ENCODE measurements at places on chromosomes 1 and 21.
A peak's percentile ranks its signal among the peaks of the same experiment; 100 is the strongest.

DNA sequence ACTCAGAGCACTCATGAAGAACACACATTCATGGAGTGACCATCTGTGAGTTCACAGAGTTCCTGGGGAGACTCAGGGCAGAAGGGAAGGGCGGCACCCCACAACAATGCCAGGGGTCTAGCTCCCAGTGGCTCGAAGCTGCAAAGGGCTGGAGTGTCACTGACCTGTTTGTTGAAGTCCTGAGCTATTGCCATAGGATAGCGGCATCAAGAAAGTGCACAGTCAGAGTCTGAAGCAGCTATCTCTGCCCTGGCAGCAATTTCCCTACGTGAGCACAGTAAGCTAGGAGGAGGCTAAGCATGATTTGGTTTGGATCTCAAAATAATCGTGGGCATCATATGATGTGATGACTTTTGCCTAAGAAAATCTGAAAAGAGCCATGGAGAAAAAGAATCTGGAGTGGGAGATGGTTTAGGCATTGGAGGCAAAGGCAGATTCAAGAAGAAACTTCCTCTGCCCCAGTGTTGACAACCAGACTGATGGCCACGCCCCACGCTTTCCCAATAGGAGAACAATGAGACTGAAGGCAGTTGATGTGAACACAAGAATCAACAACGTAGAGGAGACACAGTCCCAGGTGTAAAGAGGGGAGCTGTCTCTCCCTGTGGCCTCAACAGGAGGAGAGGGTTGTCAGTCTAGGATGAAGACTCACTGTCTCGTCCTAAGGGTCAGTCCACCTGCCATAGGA lies 100.0 kb upstream of the SLC25A33 start:
- DNase-seq, result no peak

GRCh38 chr1:243447347-243447746 lies 191.5 kb downstream of the SDCCAG8 start:
- no peak for DNase-seq

GRCh38 chr1:84619383-84620102 lies 45.3 kb upstream of the CTBS start:
- DNase-seq, result peak; percentile 30

DNA sequence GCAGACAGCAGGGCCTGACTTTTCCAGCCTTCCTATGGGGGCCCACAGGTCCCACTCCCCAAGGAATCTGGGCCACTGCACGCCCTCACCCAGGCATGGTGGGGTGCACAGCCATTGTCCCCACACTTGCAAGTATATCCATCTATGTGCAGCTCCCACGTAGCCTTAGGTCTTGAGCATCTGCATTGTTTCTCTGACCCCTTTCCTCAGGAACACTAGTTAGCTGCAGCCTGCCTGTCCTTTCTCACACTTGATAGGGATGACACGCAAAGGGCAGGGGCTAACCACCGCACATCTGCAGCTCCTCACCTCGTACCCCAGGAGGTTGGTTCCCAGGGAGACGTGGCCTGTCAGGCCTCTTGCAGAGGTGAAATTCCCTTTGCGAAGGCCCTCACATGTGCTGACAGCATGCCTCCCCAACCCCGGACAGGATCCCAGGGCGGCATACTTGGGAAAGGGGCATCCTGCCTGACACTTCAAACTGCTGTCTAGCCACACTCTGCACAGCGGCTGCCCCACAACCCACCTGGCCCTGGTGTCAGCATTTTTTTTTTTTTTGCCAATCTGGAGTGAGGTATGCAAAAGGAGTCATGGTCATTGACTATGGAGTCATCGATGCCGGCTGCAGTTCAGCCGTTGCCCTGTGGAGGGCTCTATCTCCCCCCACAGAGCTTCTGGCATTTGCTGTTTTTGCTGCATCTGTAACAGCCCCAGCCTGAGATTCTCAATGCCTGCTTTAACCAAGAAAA lies 5.0 kb downstream of the JMJD4 start:
- DNase-seq, result peak; percentile 78

DNA sequence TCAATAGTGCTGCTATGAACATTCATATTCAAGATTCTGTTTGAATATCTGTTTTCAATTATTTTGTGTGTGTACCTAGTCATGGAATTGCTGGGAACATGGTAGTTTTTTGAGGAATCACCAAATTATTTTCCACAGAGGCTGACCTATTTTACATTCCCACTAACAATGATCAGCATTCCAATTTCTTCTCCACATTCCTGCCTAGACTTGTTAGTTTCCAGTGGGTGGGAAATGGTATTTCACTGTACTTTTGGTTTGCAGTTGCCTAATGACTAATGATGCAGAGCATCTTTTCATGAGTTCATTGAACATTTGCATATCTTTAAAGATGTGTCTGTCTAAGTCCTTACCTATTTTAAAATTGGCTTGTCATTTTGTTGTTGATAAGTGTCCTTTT lies 1182.6 kb upstream of the B3GALT2 start:
- DNase-seq, result no peak

GRCh38 chr1:150165622-150166612 lies 16.2 kb downstream of the PLEKHO1 start:
- peak; percentile 75 for DNase-seq

DNA sequence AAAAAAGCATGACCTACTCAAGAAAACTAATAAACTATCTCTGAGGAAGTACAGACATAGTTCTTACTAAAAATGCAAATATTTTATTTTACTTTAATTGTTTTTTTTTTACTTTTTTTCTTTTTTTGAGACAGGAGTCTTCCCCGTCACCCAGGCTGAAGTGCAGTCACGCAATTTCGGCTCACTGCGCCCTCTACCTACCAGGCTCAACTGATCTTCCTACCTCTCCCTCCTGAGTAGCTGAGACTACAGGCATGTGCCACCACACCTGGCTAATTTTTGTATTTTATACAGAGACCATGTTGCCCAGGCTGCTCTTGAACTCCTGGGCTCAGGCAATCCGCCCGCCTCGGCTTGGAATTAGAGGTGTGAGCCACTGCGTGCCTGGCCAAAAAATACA lies 1263.1 kb downstream of the KCNT2 start:
- no peak for DNase-seq

- no peak for DNase-seq
Observed at GRCh38 chr1:247843411-247843810, 1.7 kb upstream of the OR11L1 start.

- no peak for DNase-seq
Observed at GRCh38 chr21:42127164-42128150, 56.3 kb downstream of the UMODL1 start.

DNA sequence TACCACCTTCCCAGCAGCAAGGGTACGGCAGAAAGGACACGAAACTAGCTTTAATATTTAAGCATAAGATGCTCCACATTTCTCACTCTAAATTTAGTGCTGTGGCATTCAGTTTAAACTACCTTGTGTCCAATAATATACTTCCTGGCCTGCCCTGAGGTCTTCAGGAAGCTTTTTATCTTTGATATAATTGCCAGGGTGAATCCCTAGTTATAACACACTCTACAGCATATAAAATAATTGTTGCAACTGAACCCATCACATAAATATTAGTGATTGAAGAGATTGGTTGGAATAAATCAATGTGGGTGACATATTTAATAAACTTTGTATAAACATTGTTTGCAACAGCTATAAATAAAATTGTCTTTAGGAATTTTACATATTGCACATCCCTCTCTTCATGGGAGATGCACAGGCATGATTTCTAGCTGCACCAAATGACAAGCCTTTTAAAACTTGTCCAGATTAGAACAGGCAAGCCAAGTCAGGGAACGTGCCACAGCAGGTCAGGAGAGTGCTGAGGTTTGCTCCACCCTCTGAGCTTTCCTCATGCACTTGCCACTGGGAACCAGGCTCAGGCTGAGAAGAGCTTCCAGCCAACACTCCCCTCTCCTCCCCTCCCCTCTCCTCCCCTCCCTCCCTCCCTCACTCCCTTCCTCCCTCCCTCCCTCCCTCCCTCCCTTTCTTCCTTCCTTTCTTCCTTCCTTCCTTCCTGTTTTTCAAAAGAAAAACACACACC lies 623.2 kb upstream of the PKN2 start:
- peak; percentile 16 for DNase-seq

- DNase-seq, result peak; percentile 31
Observed at GRCh38 chr1:119646521-119647227, 1.4 kb downstream of the ZNF697 start.

DNA sequence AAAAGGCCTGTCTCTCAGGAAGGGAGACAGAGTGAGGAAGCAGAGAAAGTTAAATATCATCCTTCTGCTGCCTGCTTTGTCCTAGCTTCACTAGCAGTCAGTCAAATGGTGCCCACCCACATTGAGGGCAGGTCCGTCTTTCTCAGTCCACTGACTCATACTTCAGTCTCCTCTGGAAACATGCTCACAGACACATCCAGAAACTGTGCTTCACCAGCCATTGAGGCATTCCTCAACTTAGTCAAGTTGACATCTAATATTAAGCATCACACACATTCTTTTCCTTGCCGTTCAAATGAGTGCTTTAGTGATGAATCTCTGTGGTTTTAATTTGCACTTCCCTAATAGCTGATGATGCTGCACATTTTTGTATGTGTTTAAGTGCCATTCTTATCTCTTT lies 777.8 kb upstream of the PRMT6 start:
- no peak for DNase-seq

GRCh38 chr1:169527001-169527400 lies 41.3 kb upstream of the SLC19A2 start:
- DNase-seq, result no peak

GRCh38 chr1:13732971-13733667 lies 33.1 kb downstream of the PRDM2 start:
- no peak for DNase-seq

DNA sequence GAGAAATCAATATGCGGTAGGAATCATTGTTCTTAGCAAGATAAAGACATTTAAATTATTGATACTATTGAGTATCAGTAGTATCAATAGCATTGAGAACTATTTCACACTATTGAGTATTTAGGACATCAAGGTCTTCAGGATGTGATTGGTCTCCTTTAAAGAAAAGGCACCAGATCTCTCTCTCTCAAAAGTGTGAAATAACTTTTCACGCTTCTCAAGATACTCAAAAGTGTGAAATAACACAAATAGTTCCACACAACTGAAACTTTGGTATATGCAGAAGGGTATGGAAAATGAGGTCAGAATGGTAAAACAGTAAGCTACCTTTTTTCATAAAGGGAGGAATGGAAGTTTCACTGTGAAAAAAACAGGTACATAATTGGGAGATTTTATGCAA lies 6.7 kb upstream of the PYHIN1 start:
- no peak for DNase-seq

DNA sequence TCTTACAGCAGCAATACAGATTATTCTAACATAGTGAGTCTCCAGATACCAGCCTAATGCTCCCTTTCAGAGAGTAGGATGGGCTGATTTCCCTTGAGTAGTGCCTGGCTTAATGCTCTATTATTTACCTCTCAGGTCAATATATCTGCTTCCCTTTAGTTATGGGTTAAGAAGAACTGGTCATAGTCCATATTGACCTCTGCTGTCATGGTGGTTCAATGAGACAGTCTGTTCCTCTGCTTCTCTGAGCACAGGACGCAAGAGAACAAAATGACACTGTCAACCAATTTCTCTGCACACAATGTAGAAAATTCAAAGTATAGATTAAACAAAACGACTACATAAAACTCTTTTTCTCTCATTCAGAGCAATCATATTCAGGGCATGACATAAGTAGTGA lies 2.9 kb downstream of the MRAP start:
- DNase-seq, result no peak

DNA sequence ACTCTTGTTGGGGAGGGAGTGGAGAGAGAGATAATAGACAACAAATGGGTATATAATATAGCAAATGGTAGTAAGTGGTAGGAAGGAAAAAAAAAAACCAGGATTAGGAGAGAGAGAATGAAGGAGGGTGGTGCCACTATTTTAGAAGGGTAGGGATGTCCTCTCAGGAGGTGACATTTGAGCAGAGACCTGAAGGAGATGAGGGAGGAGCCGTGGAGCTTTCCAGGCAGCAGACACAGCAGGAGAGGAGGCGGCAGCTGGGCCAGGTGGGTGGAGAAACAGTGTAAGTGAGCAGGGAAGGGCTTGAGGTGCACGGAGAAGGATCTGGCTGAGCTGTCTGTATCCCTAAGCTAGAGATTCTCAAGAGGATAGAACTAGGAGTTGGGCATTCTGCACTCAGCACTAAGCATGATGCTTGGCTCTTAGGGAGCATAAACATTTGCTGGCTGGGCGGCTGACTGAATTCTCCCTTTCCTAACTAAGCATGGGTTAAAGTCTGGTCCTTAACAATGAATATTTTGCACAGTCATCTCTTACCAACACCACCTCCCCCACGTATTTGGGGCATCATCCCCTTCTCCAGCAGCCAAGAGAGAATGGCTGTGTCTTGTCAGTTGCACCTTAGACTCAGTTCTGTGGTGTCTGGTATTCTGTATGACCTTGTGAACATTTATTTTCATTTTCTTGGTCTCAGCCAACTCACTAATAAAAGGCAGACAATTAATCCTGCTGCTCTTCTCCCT lies 27.6 kb upstream of the SARS1 start:
- DNase-seq, result no peak

GRCh38 chr1:153649863-153650235 lies 8.7 kb upstream of the SNAPIN start:
- no peak for DNase-seq

DNA sequence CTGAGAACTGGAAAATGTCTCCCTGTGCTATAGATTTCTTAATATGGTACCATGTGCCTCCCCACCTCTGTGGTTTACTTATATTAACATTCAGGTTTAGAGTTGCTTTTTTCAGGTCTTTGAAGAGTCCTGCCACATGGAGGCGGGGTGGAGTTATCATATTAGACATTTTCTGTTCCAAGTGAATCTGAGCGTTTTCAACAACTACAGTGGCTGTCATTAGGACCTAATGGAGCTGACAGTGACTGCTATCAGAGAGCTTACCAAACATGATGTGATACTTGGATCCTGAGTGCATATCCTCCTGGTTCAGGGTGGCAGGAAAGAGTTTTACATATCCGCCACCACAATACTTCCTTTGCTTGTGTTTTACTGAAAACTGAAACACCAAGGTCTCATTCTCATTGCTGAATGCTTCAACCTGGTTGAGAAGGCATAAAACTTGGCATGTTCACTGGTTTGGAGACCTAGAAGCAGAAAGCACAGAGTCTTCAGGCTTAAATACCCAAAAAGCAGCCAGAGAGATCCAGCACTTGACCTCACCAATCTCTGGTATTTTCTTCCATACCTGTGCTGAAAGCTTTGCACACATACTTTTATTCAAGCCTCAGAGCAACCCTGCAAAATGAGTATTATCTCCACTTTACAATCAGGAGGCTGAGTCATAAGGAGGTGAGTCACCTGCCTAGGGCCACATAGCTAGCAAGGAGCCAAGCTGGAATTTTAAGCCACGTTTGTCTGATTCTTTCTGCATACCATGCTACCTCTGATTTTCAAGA lies 47.4 kb upstream of the OSBPL9 start:
- no peak for DNase-seq

All from HEK293T (cell line).